NCI-H1048 (cell line): ENCODE measurements at places on chromosomes 3 and 15.

DNA sequence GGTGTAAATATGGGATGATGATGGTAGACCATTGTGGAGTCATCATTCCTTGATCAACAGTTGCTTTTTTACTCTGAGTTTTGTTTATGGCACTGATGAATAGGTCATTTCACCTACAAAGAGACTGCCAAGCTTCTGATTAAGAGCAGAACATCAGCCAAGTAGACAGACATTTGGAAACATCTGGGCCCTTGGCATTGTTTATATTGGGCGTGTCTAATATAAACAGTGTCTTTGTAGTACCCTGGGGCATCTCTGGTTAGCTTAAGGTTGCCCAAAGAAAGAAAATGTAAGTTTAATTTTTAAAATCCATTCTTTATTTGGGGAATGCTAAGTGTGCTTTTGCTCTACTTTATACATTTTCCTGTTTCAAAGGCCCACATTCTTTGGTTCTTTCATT, 377.0 kb downstream of the FEZF2 start:
- DNase-seq = no peak

- no peak for DNase-seq
Observed at GRCh38 chr3:31008994-31009393, 114.5 kb upstream of the GADL1 start.

- no peak for DNase-seq
Observed at GRCh38 chr15:66785637-66786036, 83.6 kb downstream of the SMAD6 start.

- no peak for DNase-seq
Observed at GRCh38 chr3:41324156-41324475, 124.8 kb downstream of the CTNNB1 start.

GRCh38 chr15:32908135-32908801, 190.5 kb downstream of the GREM1 start:
- DNase-seq = no peak

DNA sequence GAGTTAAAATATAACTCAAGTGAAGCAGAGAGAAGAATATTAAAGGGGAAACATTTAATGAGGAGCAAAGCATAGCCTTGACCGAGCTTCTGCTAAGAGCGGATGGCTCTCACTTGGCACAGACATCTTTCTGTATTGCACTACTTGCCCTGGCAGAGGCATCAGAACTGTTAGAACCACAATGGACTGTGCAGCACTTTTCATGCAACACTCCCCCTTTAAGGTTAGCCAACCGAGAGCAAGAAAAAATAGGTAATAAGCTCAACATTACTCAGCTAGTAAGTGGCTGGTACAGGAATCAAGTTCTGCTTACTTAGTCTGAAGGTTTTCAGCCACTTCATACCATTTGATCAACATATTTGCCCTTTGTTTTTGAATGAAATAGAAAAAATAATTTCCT, 33.7 kb downstream of the CRTC3 start:
- DNase-seq = no peak
